ENCODE measurements at places on chromosomes 4 and X.

- no peak for DNase-seq
Observed at GRCh38 chrX:112536544-112536943, 143.2 kb downstream of the LHFPL1 start.

- DNase-seq = no peak
Observed at GRCh38 chr4:1717129-1718094, 3.7 kb downstream of the TMEM129 start.

DNA sequence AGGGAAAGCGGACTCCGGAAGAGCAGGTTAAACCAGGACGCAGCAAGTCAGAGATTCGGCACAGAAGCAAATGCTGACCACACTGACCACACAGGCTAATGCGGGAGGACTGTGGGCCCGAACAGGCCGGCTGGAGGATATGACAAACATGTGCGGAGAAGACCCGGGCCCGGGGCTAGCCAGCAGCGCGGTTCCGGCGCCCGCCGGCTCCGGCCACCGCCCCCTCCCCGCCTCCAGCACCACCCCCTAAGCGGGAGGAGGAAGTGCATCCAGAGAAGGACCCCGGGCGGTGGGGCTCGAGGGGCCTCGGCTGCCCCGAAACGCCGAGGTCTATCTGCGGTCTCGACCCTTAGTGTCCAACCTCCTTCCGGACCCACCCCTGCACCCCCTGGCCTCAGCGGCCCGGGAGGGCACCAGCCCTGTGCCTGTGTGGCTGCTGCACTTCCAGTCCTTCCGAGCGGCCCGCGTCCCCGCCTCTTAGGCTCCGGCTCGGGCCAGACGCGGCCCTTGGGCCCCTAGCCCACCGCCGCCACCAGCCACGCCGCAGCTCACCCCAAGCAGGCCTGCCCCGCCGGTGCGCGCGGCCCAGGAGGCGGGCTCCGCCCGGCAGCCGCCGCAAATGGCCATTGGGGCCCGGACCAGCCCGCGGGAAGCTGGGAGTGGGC is 2.1 kb downstream of the ELOVL6 start:
- peak; percentile 48 for DNase-seq

GRCh38 chr4:86942185-86942666 is 7.4 kb downstream of the AFF1 start:
- peak; percentile 31 for DNase-seq
